ENCODE measurements at places on chromosomes 11 and 22.

DNA sequence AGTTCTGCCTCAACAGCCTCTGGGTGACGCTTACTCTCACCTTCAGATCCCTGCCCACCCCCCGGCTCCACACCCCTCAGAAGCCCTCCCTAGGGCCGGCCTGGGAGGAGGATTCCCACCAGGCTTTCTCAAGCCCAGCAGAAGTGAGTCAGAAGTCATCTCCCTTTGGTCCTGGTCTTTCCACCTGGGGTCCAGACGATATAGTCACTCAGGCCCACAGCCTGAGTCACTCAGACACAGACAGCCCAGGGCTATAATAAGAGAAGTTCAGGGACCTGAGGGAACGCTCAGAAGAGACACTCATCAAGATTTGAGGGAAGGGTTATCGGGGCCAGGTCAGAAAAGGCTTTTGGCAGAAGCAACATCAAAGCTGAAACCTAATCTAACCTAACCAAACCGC is 127.1 kb downstream of the SPATA19 start:
- no peak for DNase-seq

- no peak for DNase-seq
These were observed 4.7 kb downstream of the ZDHHC13 start for GRCh38 chr11:19121646-19122045.

DNA sequence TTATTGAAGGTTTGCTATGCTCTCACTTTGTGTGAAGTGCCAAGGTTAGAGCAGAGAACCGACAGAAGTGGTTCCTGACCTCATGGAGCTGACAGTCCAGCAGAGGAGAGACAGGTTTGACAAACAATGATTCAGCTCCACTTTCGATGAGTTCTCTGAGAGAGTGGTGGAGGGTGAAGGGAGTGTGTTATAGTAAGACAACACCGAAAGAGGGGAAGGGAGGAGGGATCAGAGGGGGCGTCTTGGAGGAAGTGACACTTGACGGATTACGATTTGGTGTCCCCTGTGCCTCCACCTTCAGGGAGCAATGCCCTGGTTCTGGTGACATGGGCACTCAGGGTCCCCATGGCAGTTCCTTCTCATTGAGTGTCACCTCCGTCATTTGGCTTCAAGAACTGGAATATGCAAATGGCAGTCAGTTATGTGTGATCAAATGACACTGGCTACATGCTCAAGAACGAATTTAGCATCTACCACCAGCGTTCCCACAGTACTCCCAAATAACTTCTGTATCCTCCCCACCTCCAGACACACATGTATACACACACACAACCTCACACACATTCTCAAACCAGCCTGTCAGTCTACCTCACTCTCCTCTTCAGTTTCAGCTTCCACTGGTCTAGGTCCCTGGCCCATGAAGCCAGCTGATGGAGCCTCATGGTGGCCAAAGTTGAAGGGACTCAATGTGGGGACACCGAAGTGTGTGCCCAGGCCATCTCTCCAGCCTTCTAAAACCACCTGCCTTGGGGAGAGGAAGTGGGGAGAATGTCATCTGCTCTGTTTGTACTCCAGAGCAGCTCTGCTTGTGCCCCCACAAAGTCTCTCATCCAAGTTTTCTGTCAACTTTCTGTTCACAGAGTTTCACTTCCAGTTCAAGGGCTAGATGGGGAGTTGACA is 31.4 kb upstream of the NUP160 start:
- no peak for DNase-seq

DNA sequence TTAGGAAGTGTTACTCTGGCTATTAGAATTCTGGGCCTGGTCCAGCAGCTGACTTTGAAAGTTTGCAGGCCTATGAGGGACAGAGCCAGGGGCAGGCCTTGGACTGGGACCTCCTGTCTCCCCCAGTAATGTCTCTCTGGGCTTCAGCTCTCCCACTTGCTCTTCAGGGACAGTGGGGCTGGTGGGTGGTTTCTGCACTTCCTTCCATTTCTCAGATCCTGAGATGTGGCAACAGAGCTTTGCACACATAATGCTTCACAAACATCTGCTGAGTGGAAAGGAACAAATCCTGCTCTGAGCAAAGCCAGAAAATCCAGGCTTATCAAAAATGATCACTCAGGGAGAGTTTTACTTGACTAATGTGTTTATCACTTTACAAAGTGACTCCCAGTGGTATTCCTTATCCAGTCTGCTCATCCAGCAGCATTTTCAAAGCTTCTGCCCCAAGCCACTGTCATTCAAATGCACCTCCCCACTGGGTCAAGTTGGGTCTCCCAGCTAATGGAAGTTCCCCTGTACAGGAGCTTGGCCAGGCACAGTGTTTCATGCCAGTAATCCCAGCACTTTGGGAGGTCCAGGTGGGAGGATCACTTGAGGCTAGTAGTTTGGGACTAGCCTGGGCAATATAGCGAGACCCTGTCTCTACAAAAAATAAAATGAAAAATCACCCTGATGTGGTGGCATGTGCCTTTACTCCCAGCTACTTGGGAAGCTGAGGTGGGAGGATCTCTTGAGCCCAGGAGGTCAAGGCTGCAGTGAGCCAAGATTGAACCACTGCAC is 13.5 kb upstream of the OSBP2 start:
- no peak for DNase-seq

- DNase-seq, result no peak
These were observed 5.8 kb downstream of the ISX start for GRCh38 chr22:35071784-35072183.

DNA sequence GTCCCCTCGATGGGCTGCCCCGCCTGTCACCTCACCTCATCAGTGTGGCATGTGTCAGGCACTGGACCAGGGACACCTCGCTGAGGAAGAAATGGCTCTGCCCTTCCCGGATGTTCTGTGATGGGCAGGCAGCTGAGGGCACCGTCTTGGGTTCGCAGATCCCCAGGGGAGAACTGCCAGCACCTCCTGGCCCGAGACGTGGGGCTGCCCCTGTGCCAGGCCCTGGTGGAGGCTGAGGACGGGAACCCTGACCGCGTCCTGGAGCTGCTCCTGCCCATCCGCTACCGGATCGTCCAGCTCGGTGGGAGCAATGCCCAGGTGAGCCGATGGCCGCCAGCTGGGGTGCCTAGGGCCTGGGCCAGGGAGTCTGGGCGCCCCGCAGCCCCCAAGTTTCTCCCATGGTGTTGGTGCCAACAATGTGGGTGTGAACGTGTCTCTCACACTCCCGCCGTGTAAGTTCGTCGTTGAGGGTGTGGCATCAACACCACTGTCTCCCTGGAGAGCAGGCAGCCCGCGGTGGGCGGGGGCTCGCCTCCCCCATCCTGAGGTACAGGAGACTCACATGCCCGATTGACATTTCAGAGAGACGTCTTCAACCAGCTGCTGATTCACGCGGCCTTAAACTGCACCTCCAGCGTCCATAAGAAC is 7.3 kb upstream of the GTSE1 start:
- no peak for DNase-seq

DNA sequence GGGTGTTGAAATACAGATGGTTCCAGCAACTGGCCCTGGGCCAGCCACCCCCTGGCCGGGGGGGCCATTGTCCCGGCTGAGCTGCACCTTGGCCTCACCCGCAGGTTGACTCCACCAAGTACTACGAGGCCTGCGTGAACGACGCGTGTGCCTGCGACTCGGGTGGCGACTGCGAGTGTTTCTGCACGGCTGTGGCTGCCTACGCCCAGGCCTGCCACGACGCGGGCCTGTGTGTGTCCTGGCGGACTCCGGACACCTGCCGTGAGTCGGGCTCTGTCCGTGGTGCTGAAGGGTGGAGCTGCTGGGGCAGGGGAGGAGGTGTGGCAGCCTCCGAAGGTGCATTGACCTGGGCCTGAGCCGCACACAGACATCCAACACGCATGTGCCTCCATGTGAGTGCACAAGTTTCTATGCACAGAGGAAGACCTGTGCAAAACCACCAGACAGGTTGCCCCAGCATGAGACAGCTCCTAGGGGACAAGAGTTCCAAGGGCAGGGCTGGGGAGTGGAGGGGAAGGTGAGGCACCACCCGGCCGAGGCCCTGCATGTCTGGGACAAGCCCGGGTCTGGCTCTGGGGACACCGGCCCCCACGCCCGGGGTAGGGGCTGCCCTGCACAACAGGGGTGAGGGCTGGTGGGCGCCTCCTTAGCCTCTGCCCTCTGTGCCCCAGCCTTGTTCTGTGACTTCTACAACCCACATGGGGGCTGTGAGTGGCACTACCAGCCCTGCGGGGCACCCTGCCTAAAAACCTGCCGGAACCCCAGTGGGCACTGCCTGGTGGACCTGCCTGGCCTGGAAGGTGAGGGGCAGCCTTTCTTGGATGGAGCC is 16.1 kb downstream of the MUC5B start:
- DNase-seq, result no peak

- no peak for DNase-seq
These were observed 109.1 kb downstream of the RASSF10 start for GRCh38 chr11:13118194-13118593.

DNA sequence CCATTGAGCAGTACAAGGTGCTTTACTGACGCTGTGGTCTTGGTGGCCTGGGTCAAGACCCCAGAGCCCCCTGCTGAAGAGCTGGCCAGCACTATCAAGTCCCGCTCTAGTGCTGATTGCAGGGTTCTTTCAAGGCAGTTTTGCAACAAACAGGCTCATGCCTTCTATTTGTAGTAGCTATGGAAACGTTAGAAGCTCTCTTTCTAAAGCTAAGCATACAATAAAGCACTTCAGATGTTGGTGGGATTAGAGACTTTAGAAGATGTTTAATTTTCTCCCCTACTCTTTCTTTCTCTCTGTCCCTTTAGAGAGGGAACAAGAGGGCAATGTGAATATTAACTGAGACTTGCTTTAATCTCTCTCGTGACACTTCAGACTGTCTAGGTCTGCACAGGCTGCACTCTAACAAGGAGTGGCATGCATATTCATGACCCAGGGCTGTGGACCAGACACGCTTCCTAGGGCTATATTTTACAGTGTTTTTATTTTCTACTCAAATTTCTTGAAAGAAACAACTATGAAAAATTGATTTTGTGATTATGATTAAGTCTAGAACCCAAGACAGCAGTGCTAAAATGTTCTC is 138.6 kb downstream of the WNT7B start:
- no peak for DNase-seq

- no peak for DNase-seq
These were observed 20.6 kb downstream of the DRD4 start for GRCh38 chr11:657691-658126.

GRCh38 chr11:1946812-1947484 is at the start of gene MRPL23:
Gene MRPL23 (plus strand): TSS chr11:1947332. CDS start chr11:1947363, 31 bp downstream.
- DNase-seq, result no peak

GRCh38 chr11:86632499-86633269 is 39.7 kb downstream of the ME3 start:
- no peak for DNase-seq

DNA sequence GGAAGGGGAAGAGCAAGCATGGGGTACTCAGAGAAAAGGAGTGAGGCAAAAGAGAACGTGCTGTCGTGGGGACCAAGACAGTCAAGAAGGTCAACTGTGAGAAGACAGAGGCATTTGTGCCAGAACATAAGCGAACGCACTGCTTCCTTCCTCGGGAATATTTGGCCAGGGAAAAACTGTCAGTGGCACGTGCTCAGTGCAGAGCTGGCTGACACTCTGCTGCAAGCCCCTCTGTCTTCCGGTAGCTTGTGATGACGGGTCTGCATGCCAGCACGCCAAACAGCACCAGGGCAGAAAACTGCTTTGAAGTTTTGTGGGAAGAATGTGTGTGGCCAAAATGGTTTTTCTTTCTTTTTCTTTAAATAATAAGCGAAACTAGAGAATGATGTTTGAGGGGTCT is 60.6 kb downstream of the SMCO4 start:
- no peak for DNase-seq

DNA sequence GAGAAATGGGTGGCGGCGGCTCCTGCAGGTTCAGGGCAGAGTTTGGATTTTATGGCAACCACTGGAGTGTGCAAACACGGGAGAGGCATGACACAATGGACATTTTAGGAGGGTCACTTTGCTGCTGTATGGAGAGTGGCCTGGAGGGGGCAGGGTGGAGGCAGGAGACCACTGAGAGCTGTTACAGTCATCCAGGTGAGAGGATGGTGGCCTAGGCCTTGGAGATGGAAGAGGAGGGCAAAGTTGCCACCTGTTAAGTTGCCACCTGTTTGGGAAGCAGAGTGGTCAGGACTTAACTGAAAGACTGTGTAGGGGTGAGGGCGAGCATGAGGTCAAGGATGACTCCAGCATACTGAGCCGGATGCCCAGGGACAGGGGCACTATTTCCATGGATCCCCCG is 2.3 kb upstream of the RAD9A start:
- DNase-seq, result no peak

DNA sequence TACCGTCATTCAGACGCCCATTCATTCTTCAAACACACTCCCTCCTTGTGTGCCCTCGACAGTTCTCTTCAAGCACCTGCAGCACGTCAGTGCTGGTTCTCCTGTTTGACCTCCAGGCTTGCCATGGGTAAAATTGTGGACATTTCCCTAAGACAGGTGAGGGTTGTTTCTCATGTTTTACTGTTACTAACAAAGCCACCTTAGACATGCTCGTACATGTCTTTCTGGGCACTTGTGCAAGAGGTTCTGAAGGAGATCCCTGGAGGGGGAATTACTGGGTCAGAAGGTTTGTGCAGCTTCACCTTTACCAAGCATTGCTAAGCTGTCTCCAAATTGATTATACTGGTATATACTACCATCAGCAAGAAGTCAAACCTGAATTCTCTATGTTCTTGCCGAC is 189.7 kb upstream of the TMEM45B start:
- DNase-seq, result no peak

DNA sequence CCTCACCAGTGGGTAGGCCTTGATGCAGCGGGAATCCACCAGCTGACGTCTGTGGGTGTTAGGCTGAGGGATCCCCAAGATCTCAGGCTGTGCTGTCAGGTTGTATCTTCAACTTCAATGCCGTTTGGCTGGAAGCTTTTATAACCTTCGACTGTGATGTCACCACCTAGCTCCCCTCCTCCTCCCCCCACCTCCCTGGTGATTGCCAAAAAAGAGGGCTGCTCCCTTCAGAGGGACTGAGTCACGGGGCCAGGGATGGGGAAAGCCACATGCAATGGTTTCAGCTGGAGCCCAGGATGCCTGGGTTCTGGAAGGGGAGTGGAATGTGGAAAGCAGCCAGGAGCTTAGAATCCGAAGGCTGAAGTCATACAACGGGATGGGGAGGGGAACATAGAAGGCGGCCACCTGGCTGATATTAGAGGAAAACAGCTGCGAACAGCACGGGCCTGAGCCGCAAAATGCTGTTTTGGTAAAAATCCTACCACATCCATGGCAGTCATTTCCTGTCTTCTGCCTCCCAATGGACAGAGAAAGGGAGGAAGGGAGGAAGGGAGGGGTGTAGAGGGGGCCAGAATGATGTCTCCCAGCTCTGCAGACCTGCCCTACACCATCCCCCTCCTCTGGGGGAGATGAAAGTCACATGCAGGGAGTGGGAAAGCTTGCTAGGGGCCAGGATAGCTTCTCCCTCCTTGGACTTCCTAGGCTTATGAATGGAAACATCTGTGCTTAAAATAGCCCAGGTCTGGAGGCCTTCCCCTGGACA is at the start of gene LRRN4CL:
Gene LRRN4CL (minus strand): TSS at position 110 of the 763 bp plus-strand sequence. CDS start 1,022 bp downstream, outside the sequence.
- DNase-seq, result no peak
